ENCODE measurements at places on chromosomes 4 and X.

GRCh38 chrX:3378156-3378555 is 31.7 kb upstream of the MXRA5 start:
- DNase-seq, result no peak

GRCh38 chr4:158671915-158672806 is at the start of gene ETFDH:
Gene ETFDH, plus strand, starts transcription at chr4:158672296. Its CDS starts 161 bp downstream, at chr4:158672457.
- peak; percentile 99 for DNase-seq

DNA sequence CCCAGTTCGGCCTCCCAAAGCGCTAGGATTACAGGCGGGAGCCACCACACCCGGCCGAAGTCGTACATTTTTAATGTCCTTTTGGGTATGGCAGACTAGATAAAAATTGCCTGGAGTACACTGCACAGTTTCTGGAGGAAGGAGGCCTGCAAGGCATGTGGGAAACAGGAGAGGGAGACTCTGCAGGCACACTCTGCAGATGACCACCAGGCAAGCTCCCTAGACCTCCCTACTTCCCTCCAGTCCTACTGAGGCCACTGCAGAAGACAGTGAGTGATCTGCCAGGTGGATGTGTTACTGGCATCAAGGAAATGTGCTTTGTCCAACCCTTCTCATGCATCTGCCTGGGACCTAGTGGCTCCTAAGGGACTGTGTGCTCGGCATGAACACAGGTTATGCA is 11.4 kb downstream of the PDLIM3 start:
- no peak for DNase-seq

DNA sequence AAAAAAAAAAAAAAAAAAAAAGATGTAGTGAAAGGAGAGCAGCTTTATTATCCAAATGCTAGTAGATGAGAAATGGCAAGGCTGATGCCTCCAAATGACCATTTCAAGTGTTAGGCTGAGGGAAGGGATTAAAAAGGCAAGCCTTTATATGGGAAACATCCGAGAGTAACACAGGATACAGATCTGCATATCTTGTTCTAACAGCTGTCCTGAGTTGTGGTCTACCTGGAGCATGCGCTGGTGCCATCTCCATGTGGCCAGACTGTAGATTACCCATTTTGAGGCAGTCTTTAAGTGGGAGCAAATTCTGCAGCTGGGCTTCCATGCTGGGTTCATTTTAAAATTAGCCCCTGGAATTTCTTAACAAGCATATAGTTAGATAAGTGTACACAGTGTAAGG is 26.0 kb upstream of the ELF2 start:
- no peak for DNase-seq

- DNase-seq, result peak; percentile 60
Measured at GRCh38 chr4:78612398-78613178, 61.0 kb downstream of the ANXA3 start.

DNA sequence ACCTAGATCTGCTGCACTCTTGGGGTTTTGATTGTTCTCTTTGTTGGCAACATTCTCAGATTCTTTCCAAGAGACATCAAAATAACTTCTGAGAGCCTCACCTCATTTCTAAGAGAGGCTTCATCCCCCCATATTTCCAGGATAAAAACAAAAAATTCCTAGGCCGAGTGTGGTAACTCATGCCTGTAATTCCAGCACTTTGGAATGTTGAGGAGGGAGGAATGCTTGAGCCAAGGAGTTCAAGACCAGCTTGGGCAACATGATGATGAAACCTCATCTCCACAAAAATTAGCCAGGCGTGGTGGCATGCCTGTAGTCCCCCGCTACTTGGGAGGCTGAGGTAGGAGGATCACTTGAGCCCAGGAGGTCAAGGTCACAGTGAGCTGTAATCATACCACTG is 477.0 kb downstream of the INPP4B start:
- no peak for DNase-seq

GRCh38 chr4:80184053-80184824 is 13.1 kb upstream of the PRDM8 start:
- peak; percentile 83 for DNase-seq

DNA sequence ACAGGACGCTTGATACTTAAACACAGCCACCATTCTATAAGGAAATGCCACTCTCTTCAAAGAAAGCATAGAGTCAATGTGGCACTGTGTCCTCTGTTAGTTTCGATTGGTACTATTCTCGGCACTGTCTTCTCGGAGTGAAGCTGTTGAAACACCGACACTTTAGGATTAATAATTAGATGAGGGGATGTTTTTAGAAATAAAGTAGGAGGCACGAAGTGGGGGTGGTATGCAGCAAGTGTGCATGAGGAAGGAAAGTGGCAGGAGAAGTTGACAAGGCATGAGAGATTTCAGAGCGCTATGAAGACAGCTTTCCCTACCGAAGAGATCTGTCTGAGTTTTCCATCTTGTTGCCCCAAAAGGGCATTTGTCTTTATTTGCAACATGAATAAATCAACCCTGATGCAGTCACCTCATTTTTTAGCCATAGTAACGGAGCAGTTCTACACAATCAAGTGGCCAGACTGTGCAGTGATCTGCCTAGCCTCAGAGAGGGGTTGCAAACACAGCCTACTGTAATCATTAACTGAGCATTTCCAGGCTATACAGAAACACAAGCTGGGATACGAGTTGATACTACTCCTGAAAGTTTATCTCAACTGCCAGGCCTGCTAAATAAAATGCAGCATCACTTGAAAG is 8.3 kb downstream of the GPRIN3 start:
- no peak for DNase-seq

- no peak for DNase-seq
Measured at GRCh38 chr4:41349021-41349420, 92.3 kb downstream of the UCHL1 start.

Data from globus pallidus (tissue), 1 donor.